ENCODE measurements at places on chromosomes 2 and 18.

GRCh38 chr2:226906163-226906693, 70.4 kb downstream of the RHBDD1 start:
- no peak for DNase-seq

DNA sequence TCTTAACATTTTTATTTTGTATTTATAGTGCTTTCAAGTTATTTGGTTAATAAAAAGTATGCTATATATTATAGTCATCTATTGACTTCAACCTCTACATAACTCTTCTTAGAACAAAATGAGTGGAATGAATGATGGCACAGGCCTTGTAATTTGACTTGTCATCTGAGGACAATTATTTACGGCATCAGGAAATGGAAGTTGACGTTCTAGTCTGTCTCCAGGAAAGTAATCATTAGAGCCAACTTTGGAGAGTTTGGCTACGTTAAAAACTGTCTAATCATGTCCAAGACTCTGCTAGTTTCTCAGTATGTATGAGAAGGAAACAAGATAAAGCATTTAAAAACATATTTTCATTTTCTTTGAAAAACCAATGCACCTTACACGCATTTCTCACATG, 353.6 kb downstream of the ARHGAP15 start:
- no peak for DNase-seq

GRCh38 chr18:79490626-79491041, 94.9 kb downstream of the NFATC1 start:
- no peak for DNase-seq

- no peak for DNase-seq
Observed at GRCh38 chr2:97845818-97846217, 132.4 kb downstream of the ZAP70 start.

DNA sequence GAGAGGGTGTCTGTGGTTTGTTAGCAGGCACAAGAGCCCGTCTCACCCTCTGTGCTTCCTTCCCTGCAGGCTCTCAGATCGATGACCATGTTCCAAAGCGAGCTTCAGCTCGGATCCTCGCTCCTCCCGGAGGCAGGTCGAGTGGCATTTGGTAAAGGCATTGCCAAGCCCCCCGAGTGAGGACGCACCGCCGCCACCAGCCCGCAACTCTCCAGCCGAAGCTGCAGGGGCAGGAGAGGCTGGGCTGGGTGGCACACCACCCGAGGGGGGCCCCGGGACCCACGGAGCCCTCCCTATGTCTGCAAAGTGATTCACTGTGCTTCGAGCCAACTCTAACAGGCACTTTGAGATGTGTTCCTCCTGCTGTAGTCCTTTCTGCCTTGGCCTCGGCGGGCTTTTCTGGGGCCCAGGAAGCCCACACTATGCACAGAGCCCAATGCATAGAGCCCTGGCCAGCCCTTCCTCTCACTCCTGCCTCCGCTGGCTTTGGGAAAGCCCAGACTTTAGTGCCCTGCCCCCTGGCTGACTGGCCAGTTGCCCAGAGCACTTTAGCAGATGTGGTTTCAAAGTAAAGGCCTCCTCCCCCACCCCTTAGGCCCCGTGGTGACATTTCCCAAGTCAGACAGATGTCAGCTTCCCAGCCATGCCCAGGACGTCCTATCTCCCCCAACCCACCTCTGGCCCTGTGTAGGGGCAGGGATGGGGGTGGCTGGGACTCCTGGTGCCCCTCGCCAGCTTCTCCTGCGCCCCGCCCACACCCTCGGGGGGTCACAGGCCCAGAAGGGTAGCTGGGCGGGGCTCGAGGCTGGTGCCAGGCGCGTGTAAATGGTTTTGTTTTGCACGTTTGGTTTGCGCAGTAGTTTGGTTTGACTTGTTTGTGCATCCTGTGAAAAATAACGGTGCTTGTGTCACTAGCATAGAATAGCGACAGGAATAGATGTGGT, 23.3 kb upstream of the MAPRE3 start:
- DNase-seq = no peak

GRCh38 chr2:6915399-6915798, 1.8 kb upstream of the RNF144A start:
- no peak for DNase-seq

- no peak for DNase-seq
Observed at GRCh38 chr2:54983345-54984220, 66.7 kb downstream of the RTN4 start.

GRCh38 chr2:120465701-120465988, 119.7 kb downstream of the INHBB start:
- no peak for DNase-seq

GRCh38 chr2:38113981-38114708, 38.2 kb upstream of the CYP1B1 start:
- no peak for DNase-seq

All from activated CD4-positive, alpha-beta T cell treated with anti-CD3 and anti-CD28 coated beads, Interleukin-2, amount 50 U/mL, for 16 hours (primary cell).